ENCODE measurements at places on chromosomes 6 and 20.

DNA sequence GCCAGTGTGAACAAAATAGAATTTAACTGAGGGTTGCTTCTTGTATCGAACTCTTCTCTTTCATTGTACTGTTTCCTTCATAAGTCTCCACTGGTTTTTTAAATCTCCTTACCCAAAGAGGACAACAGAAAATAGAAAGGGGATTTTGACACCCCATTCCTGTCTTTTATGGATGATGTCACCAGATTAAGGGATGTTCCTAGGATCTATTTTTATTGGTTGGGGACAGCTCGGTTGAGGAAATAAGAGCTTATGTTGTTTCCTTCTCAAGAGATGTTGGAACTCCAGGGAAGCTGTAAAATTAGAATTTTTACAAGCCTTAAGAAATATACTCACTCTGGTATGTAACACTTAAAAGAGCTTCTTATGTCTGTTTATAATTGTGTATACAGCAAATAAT lies 171.5 kb downstream of the PHF3 start:
- no peak for DNase-seq

- no peak for DNase-seq
Observed at GRCh38 chr6:42467651-42468050, 15.9 kb upstream of the TRERF1 start.

DNA sequence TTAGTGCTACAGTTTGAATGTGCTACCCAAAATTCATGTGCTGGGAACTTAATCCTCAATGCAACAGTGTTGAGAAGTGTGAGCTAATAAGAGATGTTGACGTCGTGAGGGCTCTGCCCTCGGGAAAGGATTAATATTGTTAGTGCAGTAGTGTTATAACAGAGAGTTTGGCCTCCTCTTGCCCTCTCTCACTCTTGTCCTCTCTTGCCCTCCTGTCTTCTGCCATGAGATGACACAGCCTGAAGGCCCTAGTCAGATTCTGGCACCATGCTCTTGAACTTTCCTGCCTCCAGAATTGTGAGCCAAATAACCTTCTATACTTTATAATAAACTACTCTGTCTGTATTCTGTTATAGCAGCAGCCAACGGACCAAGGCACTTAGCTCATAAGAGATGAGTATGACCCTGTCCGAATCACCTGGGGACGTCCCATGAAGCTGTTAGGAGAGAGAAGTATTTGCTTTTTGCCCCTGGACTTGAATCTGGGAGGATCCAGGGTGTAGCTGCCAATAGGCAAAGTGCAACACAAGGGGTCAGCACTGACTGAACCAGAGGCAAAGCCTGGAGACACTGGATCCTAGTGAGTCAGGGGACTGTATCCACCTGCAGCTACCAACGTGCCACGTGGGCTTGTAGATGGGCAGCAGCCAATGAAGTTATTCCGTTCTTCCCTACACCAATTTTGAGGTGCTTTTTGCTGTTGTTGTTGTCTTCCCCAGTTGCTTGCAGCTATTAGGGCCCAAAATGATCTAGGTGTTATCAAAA lies 233.7 kb downstream of the THBS2 start:
- DNase-seq, result no peak

GRCh38 chr6:43714311-43715055 lies 26.9 kb upstream of the MRPS18A start:
- DNase-seq, result no peak

- DNase-seq, result no peak
Observed at GRCh38 chr6:36599791-36600209, 5.6 kb downstream of the SRSF3 start.

GRCh38 chr6:164579035-164579434 lies 730.4 kb downstream of the C6orf118 start:
- DNase-seq, result no peak

DNA sequence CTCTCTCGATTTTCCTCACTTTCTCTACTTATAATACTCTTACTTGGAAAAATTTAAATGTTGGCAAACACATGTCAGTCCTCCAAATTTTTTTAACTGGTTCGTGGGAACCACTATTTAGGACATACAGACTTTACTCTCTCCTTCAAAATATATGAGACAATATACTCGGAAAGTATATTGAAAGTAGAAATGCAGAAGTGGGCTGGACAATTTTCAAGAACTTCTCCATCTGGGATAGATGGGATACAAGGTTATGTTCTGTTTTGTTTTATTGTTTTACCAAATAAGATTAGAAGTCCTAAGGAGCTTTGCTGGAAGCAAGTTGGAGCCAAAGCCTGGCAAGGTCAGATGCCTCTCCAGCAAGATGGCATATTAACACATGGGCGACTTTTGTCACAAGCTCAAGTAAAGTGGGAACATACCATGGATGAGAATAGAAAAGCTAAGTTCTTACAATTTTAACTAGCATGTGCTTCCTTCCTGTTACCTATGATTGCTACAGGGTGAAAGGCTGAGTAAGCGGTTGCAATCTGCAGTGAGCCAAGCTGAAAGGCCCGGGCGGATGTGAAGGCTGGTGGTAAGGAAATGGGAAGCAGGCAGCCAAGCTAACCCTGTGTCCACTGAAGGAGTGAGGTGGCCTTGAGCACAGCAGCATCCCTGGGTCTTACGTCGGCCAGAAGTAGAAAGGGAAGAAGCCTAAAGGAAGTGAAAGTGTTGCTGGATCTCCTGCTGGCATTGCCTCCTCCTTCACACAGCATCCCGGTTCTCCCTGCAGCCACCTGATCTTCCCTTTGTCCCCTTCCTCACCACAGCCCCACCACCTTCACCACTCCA lies 7.1 kb downstream of the MAP3K5 start:
- DNase-seq, result no peak

DNA sequence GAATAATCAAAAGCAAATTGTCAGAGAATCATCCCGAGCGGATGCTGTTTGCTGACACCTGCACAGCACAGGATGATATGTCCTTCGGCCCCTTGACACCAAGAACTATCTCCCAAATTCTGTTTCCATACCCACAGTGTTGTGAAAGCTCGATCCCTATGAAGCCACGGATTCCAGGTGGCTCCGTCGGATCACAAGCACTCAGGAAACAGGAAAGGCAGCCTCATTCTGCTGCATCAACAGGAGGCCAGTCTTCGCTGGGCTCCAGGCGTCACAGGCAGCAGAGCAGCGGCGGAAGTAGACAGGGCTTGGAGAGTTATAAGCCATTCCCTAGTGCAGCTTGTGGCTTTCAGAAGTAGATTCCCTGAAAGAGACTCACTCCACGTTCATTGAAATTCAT lies 342.3 kb downstream of the C6orf118 start:
- DNase-seq, result no peak

DNA sequence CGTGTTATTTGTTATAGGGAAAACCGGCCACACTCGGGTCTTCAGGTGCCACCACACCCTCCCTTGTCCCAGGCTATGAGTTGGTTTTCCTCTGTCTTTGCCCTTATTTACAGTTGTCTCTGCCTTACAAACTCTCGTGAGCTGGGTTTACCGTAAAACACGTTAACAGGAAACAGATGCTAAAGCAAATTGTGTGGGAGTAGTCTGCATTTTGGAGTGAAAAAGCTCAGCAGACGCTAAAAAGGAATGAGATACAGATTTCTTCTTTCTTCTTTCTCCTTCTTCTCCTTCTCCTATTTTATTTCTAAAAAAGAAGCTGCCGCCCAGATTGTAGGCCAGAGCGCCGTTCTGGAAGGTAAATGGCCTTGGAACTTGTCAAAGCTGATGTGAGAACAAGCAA lies 51.9 kb downstream of the APCDD1L start:
- DNase-seq, result no peak

GRCh38 chr20:57749131-57749690 lies 39.4 kb upstream of the PMEPA1 start:
- DNase-seq, result no peak

DNA sequence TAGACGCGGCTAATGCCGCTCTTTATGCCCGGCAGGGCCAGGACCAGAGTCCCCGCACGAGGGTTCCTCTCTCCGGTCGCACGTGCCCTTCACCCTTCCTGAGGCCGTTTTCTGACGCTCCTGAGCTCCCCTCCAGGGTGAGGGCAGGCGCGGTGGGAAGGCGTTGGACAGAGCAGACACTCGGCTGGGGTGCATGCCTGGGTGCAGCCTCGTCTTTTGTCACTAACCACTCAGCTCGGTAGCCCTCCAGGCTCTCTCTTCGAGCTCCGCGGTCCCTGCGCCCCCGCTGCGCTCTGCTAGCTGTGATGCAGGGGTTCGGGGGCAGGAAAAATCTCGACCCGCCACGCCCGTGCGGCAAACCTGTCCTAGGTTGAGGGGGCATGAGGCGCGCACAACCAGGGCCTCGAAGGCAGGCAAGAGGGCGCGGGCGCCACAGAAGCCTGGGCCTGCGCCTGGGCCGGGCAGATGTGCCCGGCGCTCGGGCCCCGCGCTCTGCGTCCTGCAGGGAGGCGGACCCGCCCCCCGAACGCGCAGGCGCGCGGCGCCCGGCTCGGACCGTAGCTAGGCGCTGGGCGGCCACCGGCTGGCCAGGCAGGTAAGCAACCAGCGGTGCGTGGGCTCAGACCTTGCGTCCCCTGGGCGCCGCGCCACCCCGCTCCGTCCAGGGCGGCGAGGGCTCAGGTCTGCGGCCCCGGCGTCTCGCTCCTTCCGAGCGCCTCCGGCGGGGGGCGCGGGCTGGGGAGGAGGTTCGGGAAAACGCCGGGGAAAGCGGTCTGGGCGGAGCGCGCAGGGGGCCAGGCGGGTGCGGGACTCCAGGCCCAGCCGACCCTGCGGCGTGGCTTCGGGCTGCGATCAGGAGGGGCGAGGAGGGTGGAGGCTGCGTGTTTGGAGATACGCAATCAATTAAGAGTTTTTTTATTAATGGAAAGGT lies at the start of gene L3MBTL1:
Gene L3MBTL1, plus strand, starts transcription at position 548 of the 931 bp plus-strand sequence. CDS start 5,807 bp downstream, outside the sequence.
- no peak for DNase-seq

DNA sequence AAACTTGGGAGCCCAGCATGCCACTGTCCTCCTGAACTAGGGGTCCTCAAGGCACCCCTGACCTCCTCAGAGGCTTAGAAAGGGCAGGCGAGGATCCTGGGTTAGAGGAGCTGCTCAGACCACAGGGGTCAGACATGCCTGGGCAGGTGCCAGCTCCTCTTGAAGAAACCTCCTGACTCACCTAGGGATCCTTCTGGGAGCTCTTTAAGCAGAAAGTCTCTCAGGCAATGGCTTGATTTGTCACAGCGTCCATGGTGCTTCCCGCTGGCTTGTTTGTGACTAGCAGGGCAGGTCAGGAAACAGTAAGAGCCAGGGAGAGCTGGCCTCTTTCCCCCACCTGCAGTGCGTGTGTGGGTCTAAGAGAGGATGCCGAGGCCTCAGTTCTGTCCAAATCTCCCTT lies 174.5 kb upstream of the SNX9 start:
- no peak for DNase-seq

DNA sequence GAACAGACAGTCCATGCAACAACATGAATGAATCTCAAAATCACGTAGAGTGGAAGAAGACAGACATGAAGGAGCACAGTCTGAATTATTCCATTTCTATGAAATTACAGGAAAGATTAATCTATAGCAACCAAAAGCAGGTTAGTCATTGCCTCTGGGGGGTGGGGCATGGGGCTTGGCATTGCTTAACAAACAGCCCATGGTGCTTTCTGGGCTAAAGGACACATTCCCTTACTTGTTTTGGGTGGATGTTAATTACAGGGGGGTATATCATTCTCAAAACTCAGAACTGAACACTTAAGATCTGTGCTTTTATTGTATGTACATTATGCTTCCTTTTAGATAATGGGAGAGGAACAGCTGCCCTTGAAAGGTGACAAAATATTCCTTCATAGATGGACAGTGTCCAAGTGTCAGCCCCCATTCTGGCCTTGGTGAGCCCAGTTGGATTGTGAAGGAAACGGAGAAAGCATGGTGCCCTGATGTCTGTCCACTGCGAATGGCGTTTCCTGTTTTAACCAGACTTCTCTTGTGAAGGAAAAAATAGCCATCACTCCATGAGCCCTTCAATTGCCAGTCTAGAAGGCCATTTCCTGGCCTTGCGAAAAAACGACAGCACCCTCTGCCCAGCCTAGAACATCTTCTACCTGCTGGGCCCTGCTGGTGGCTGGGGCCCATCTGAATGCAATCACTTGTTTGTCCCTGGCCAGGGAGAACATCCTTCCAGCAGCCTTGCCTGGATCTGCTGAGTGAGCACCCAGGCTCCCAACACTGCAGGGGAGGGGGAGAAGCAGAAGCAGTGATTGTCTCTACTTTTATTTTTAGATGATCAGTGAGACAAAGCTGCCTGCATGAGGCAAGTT lies 179.7 kb downstream of the BCAS1 start:
- DNase-seq, result no peak

- DNase-seq, result no peak
Observed at GRCh38 chr20:55784036-55784435, 221.3 kb downstream of the CBLN4 start.

DNA sequence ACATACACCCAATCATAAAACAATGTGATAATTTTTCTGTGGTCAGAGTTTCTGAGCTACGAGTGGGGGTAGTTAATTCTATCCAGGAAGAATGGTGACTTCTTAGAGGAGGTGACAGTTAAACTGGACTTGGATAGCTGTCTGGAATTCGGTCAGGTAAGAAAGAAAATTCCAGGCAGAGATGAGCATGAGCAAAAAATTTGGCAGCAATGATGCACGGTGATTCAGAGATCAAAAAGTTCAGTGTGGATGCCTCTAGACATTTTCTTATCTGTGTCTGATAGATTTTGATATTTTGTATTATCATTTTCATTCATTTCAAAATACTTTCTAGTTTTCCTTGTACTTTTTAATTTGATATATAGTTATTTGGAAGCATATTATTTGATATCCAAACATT lies 12.0 kb downstream of the RAET1E start:
- no peak for DNase-seq

GRCh38 chr6:9539231-9539755 lies 875.6 kb downstream of the TFAP2A start:
- DNase-seq, result no peak

GRCh38 chr20:44739942-44740341 lies 5.7 kb upstream of the KCNK15 start:
- DNase-seq, result no peak

DNA sequence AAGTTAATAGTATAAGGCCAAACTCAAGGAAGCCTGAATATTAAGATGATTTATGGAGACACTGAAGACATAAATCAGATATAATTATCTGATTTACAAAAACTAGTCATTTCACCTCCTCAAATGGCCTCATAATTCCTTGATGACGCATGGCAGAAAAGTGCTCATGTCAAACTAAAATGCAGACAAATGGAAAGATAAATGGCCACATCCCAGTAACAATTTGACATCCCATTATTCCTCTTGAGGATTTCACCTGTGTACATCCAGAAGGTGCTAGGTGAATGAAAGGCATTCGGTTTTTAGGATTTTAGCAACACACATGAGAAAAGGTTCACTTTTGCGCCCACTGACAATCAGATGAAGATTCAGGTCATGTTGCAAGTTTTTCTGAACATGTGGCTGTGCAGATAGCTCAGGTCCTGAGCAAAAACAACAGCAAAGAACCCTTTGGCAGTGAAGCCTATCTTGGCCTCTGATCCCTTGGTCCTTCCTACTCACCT lies 24.2 kb downstream of the SGK1 start:
- no peak for DNase-seq

GRCh38 chr6:14077193-14077867 lies 40.2 kb upstream of the CD83 start:
- no peak for DNase-seq

All from activated CD8-positive, alpha-beta memory T cell treated with anti-CD3 and anti-CD28 coated beads for 1 hour (primary cell).